NCI-H510A treated with DMSO at 0.1 percent for 48 hours (cell line): ENCODE measurements at places on chromosomes 6 and 20.
A peak's percentile ranks its signal among the peaks of the same experiment; 100 is the strongest.

DNA sequence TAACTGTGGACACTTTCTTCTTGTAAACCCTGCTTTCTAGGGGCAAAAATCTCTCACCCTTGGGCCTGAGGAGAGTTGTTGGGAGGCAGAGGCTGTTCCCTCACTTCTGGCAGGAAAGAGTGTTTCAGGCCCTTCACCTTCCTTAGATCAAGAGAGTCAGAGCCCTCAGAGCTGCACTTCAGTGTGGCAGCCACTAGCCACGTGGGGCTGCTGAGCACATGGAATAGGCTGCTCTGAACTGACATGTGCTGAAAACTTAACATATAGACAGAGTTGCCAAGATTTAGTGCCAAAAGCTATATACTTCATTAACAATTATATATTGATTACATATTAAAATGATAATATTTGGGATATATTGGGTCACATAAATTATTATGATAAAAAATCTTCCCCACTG, 4.4 kb upstream of the LMBRD1 start:
- DNase-seq: no peak

DNA sequence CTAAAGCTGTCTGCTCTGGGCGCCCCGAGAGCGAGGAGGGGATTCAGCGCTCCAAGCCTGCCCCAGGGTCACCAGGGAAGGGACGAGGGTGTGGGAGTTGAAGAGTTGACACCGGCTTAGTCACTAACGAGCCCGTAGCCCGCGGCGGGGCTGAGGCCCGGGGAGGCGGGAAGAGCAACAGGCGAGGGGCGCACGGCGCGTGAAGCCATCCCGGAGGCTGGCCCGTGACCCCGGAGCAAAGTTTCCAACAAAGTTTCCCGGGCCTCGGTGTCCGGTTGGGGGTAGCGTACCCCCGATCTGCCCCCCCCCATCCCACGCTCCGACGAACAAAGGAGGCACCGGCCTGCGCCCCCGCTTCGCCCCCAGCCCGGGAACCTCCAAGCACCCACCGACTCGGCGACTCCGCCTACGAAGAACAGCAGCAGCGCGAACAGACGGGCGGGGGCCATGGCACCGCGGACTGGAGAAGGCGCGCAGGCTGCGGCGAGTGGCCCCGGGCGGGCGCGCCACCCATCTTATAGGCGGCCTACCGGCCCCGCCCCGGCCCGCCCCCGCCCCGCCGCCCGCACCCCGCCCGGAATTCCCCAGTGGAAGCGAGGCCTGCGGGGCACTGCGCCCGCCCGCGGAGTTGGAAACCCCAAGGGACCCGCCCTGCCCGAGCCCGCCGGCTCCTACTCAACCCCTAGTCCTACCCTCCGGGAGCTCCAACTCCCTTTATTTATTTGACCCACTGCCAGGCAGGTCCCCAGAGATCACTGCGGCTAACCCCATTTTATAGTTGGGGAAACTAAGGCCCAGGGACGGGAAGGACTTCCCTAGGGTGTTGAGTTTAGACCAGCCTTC, at the start of gene SDC4:
TSS of gene SDC4 (minus strand) at position 489 of the 843 bp plus-strand sequence. CDS start at position 449, 40 bp downstream.
- peak; percentile 46 for DNase-seq

GRCh38 chr6:39233333-39233732, 4.1 kb upstream of the KCNK5 start:
- no peak for DNase-seq

DNA sequence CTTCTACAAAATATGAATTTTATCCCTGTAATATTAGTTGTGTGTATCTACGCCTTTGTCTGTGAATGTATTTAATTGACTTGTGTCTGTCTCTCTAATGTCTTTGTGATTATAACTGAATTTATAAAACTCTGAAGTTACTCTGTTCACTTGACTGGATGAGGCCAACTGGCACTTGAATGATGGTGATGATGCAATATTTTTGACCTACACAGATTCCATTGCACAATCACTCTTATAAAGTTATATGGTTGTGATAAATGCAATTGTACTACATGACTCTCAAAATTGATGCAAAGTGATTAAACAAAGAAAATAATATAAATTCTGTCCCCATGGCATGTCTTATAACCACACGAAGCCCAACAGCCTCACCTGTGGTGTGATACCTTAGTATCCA, 287.3 kb upstream of the PLN start:
- no peak for DNase-seq

DNA sequence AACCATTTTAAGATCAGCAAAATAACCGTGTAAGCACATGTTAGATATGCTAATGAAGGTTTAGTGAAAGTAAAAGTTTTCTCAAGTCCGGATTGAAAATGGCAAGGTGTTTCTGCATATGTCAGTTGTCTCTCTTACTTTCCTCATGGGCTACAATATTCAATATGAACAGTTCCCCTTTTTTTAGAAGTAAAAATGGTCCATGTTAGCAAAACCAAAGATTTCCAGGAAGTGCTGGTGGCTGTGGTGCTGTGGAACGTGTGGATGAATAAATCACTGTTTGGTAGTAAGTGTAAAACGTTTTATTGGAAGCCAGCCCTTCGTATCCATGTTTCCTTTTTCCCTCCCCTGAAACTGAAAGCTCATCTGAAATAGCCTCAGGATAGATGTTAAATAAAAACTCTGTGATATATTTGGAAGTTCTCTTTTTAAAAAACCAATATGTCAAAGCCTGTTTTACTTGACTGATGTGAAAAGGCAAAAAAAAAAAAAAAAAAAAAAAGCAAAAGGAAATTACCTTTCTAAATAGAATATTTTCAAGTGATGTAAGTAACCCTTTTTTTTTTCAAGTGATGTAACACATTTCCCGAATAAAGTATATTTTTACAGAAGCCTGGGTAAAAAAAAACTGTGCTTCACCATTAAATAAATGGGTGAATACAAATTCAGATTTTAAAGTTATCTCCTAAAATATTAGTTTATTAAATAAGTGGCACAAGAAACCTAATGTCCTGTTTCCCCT, 41.9 kb downstream of the PLEKHG1 start:
- no peak for DNase-seq

DNA sequence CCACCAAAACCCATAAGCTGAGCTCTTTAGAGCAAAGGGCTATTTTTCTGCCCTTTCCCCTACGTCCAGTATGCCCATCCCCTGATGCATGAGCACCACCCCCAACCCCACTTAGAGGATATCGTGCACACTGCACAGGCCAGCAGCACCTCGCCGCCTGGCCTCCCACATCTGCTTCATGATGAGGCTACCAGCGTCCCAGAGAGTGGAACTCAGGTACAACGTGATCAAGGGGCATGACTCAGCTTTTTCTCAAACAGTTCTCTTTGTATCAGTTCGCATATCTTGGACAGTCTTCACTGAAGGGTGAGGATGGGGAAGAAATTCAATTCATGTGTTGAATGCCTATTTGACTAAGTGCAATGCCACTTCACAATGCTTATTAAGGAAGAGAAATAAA, 81.9 kb upstream of the QKI start:
- DNase-seq: no peak

DNA sequence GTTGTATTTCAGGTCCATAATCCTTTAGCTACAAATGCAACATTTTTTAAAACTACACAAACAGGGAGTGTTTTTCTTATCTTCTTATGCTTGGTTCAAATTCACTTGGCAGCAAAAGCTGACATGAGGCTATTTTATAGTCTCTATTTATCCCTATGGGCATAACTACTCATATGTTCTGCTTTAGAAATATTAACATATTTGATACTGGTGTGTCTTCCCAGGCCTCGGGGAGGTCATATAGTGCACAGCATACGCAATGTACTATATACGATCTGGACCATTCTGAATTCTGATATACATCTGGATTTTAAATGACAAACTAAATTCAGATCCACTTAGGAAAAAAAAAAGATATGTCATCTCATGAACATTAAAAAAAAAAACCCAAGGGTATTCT, 69.2 kb downstream of the TFAP2C start:
- DNase-seq: no peak

- DNase-seq: no peak
Observed at GRCh38 chr20:16615199-16615598, 42.0 kb upstream of the KIF16B start.

- no peak for DNase-seq
Observed at GRCh38 chr6:162605881-162606280, 121.7 kb downstream of the PRKN start.

GRCh38 chr6:7932625-7933024, 22.0 kb upstream of the TXNDC5 start:
- no peak for DNase-seq

GRCh38 chr6:127291495-127291894, 24.8 kb downstream of the RNF146 start:
- no peak for DNase-seq

GRCh38 chr6:111775145-111775922, 97.9 kb downstream of the FYN start:
- no peak for DNase-seq

- no peak for DNase-seq
Observed at GRCh38 chr6:24419526-24419925, 16.8 kb downstream of the MRS2 start.

DNA sequence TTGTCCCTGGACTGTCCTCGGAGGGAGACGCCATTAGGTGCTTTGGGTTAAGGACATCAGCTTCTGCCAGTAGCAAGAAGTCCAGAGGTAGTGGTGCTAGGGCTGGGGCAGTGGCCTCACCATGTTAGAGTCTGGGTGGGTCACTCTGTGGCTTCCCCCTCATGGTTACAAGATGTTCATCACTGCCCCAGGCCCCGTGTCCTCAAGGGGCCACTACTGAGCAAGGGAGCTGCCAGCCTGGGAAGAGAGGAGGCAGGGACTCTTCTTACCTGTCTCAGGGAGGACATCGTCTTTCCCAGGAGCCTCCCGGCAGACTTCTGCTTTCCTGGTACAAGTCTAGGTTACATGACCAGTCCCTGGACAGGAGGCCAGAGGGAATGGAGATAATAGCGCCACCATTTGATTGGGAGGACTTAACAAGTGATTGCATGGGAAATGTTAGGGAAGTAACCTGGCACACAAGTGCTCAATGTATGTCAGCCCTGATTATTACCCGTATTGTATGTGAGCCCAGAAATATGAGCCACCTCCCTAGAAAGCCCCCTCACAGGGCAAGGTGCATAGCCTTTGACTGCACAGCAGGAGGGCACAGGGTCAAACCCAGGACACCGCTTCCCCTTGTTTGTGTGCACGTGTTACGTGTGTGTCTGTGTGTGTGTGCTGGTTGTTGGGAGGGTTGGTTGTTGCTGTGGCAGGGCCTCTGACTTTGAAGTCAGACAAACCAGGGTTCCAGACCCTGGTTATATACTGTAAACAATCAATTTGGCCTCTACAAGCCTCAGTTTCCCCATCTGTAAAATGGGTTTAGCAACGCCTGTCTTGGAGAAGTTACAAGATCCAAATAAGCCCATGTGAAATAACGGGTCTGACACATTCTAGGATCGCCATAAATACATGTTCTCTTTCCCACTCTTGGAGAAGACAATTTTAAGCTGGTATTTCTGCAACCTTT, 30.0 kb downstream of the SIRPA start:
- no peak for DNase-seq

DNA sequence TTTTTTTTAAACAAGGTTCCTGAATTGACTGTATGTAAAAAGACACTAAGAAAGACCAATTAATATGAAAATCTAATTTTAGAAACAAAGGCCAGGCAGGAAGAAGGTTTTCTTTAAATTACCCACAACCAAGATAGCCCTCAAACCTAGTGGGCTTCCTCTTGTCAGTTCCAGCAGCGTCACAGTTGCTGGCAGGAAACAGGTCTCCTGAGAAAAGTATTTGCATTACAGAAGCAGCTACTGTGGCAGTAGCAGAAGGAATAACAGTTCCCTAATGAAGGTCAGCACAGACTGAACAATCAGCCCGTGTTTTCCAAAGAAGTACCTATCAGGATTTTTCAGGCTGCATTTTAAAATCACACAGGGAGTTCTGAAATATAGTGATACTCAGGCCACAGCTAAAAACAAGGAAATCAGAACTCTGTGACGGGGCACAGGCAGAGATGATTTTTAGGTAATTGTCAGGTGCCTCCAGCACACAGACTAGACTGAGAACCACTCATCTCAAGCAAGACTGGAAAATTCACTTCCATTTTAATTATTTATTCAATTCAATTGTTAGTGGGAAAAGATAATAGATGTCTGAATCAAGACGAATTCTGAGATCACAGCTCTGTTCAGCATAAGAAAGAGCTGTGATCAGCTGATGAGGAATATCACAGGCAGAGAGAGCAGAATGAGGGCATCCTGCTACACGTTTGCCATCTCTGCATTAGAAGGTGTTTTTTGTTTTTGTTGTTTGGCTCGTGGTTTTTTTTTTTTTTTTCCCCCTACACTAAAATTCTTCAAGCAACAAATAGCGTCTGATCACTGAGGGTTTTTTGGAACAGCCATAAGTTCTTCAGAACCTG, 230.5 kb upstream of the KHDRBS2 start:
- DNase-seq: no peak

DNA sequence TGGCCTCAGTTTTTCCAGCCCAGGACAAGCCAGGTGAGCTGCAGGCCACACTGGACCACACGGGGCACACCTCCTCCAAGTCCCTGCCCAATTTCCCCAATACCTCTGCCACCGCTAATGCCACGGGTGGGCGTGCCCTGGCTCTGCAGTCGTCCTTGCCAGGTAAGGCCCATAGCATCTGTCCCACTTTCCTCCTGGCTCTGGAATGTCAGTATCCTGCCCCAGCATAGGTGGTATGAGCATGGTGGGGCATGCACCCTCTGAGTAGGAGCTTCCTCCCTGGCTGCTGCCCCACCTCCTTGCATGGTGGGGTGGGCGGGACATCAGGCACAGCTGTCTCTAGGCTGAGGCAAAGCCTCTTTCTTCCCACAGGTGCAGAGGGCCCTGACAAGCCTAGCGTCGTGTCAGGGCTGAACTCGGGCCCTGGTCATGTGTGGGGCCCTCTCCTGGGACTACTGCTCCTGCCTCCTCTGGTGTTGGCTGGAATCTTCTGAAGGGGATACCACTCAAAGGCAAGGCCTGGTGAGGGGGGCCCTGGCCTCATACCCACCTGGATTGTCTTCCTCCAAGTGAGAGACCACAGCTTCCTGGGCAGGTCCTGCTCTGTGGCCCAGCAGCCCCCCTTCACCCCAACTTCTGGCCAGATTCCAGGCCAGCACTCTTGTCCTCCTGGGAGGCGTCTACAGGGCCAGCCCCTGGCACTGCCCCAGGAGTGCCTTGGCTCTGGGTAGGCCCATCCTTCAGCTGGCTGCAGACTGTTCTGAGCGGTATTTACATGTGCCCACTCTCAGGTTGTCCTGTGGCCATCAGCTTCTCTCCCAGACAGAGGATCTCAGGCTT, 9.1 kb downstream of the PI16 start:
- peak; percentile 46 for DNase-seq

DNA sequence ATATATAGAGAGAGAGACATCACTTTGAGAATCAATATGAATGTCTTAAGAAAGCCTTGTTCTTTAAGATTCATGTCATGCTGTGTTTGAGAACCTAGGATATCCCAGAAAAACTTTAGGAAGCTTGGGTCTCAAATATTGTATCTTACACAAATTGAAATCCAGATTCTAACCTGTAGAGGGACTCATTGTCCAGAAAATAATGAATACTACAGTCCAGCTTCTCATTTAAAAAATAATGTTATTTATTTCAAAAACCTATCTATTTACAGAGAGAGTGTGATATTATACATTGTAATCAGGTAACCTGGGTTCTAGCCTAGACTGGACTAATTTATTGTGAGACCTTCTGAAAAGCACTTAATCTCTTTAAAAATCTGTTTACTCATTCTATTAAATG, 4.2 kb downstream of the RFX6 start:
- no peak for DNase-seq
